ENCODE measurements at places on chromosomes 7 and 10.

GRCh38 chr7:82257118-82257695 lies 186.4 kb downstream of the CACNA2D1 start:
- no peak for DNase-seq

- peak; percentile 87 for DNase-seq
Observed at GRCh38 chr7:34156336-34156735, 251.0 kb downstream of the BMPER start.

DNA sequence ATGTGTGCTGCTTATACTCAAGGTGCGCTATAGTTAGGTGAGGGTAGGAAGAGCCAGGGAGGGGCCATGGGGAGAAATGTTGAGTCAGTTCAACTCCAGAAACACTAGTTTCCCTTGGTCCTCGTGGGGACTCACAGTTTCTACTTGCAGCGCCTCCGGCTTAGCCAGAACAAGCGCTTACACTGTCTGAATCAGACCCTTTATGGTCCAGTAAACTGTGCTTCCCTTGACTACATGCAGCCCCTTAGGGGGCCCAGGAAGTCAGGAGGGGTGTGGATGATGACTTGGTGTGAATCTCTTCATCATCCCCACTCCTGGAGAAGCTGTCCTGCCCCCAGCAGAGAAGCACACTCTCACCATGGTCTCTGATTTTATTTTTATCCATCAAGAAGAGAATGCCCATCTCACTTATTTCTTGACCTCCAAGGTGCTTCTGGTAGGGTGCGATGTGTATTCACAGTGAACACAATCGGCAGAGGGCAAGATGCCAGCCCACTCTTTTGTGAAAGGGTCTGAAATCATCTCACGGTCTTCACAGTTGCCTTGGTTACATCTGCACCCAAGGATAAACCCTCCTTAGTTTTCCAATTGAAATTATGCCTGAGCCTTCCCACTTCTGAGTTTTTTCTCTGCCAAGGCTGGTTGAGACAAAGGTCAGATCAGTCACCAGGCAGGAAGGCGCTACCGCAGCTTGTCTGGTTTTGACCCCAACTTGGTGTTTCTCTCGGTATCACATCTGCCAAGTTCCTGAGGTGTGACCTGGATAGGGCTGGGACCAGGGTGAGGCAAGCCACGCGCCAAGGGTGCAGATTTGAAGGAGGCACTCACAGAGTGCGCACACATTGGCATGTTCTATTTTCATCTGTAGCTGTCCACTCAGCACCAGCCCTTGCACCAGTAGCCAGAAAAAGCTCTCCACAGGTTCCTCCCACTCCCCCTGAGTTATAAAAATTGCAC lies 62.7 kb upstream of the LRRC4 start:
- DNase-seq: no peak

DNA sequence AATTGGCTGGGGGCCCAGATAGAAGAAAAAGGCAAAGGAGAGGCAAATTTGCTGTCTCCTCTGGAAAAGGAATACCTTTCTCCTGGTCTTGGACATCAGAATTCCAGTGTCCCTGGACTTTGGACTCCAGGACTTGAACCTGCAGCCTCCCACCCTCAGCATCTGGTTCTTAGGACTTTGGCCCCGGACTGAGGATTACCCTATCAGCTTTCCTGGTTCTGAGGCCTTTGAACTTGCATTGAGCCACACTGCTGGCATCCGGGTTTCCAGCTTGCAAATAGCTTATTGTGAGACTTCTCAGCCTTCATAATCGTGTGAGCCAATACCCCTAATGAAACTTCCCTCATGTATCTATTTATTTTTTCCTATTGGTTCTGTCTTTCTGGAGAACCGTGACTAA lies 68.3 kb downstream of the DNAH11 start:
- no peak for DNase-seq

- DNase-seq: no peak
Observed at GRCh38 chr10:108392286-108392685, 1227.8 kb upstream of the SORCS1 start.

- DNase-seq: no peak
Observed at GRCh38 chr10:7686351-7687171, 16.6 kb upstream of the ITIH2 start.

GRCh38 chr10:82660205-82660604 lies 785.2 kb downstream of the NRG3 start:
- no peak for DNase-seq

DNA sequence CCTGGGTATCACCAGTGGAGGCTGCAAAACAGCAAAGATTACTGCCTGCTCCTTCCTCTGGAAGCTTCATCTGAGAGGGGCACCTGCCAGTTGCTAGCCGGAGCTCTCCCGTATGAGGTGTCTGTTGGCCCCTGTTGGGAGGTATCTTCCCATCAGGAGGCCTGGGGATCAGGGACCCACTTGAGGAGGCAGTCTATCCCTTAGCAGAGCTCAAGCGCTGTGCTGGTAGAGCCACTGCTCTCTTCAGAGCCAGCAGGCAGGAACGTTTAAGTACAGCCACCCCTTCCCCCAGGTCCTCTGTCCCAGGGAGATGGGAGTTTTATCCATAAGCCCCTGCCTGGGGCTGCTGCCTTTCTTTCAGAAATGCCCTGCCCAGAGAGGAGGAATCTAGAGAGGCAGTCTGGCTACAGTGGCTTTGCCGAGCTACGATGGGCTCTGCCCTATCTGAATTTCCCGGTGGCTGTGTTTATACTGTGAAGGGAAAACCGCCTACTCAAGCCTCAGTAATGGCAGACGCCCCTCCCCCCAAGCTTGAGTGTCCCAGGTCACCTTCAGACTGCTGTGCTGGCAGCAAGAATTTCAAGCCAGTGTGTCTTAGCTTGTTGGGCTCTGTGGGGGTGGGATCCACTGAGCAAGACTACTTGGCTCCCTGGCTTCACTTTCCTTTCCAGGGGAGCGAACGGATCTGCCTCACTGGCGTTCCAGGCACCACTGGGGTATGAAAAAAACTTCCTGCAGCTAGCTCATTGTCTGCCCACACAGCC lies 19.6 kb downstream of the SEMA3E start:
- DNase-seq: no peak

Measured in T47D (cell line).